GM12891 (cell line): ENCODE measurements at places on chromosomes 12 and 14.

- DNase-seq: no peak
Measured at GRCh38 chr12:18805516-18806248, 67.8 kb downstream of the CAPZA3 start.

GRCh38 chr12:11568762-11569478, 80.6 kb upstream of the ETV6 start:
- no peak for DNase-seq

DNA sequence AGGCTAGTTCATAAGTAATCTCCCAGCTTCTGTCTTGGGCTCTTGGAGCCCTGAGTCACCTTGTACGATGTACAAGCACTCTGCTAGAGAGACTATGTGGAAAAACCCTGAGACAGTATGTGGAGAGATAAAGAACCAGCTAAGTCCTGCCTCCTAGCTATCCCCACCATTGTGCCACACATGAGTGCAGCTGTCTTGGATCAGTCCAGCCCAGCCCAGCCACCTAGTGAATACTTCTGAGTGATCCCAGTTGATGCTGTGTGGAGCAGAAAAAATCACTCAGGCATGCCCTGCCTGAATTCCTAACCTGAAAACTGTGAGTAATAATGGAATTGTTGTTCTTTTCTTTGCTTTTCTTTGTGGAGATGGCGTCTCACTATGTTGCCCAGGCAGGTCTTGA, 5.1 kb upstream of the SERPINA6 start:
- DNase-seq: no peak

GRCh38 chr14:23610090-23610814, 25.9 kb upstream of the DHRS2 start:
- DNase-seq: no peak

- DNase-seq: no peak
Measured at GRCh38 chr12:65648461-65648860, 175.8 kb upstream of the HMGA2 start.

DNA sequence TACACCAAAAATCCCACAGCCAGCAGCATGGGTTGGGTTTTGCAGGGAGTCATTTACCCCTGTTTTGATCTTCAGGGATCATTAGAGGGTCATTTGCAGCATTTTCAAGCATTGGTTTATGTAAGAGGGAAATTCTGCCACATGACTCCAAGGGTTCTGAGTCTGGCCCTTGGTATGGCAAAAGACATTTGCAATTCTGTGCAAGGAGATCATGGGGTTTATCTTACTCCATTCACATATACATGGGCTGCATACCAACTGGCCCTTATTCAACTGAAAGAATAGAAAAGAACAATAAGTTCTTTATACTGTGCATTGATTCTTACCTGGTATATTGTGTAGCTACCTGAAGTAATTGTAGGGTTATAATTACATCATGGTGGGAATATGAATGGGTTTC, 13.7 kb downstream of the SIX4 start:
- DNase-seq: no peak

- no peak for DNase-seq
Measured at GRCh38 chr12:80226576-80226975, 127.2 kb downstream of the OTOGL start.

DNA sequence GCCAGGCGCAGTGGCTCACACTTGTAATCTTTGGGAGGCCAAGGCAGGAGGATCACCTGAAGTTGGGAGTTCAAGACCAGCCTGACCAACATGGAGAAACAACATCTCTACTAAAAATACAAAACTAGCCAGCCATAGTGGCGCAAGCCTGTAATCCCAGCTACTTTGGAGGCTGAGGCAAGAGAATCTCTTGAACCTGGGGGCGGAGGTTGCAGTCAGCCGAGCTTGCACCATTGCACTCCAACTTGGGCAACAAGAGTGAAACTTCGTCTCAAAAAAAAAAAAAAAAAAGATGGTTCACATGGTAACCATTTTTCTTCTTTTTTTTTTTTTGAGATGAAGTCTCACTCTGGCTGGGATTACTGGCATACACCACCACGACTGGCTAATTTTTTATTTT, 35.3 kb downstream of the SLC2A14 start:
- DNase-seq: no peak

DNA sequence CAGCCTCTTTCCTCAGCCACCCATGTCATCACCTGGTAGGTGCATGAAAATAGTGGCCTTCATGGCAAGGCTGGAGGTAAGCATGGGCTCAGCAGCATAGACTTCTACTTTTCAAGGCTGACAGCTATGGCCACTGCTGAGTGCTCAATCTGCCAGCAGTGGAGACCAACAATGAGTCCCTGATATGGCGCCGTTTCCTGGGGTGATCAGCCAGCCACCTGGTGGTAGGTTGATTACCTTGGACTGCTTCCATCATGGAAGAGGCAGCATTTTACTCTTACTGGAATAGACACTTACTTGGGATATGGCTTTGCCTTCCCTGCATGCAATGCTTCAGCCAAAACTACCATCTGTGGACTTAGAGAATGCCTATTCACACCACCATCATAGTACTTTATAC, 39.5 kb upstream of the USP44 start:
- DNase-seq: no peak

DNA sequence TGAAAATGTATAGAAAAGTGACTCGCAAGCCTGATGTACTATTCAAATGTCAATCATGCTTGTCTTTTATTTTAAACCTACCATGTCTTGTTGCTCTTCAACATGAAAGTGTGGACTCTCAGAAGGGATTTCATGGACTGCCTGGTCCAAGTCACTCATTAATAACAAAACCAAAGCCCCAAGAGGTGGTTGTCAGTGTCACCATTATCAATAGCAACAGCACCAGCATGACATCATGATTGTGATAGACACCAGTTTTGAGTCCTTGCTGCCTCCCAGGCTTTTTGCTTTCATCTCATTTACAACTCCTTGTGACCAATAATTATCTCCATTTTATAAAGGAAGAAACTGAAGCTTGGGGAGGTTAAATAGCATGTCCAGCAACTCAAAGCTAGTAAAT, 112.0 kb upstream of the TMPO start:
- no peak for DNase-seq

- DNase-seq: no peak
Measured at GRCh38 chr14:53375599-53375998, 222.5 kb upstream of the DDHD1 start.

GRCh38 chr12:41981758-41982157, 162.9 kb downstream of the GXYLT1 start:
- DNase-seq: no peak
